Neuronal stem cell (in vitro differentiated cells): ENCODE measurements at places on chromosomes 1 and 21.

DNA sequence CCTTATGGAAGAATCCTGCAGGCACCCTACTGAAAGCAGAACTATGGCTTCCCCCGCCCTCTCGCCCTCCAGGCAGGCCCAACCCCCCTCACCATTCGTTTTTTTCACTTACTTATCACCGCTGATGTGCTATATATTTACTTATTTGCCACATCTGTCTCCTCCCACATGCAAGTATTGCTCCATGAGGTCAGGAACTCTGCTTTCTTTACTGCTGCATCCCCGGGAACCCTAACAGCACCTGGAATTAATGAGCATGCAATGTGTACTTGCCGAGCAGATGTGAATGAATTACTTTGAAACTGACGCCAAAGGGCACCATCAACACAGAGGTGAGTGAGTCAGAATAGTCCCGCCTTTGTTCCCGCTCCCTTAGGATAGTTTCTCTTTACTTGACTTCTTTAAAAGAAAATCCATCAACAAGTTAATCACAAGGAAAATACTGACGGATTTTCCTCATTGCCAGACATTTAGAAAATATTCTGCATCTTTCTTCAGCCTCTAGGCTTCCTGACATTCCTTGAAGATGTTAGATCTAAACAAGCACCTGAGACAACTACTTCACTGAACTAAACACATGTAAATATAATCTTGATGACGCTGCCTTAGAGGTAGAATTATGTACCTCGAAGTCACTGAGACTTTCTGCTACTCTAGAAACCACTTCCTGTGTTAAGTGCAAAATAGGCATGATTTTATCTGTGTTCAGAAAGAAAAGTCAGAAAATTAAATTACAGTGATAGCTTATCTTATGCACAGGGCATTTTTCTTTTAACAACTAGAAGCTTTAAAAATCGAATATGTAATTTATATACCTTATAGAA is 17.5 kb upstream of the RAB4A start:
- DNase-seq: no peak
- no peak overlapping the region for H3K4me3 ChIP-seq
- H3K27me3 ChIP-seq: no peaks in the 10 kb centered on the region
- H3K36me3 ChIP-seq: no peaks in the 10 kb centered on the region

GRCh38 chr1:198933515-198934222 is 294.8 kb downstream of the PTPRC start:
- DNase-seq: no peak
- peaks cover 8% of the 10 kb centered on the region for H3K4me1 ChIP-seq
- H3K27me3 ChIP-seq: no peaks in the 10 kb centered on the region
- H3K36me3 ChIP-seq: no peaks in the 10 kb centered on the region
- no peak overlapping the region for H3K27ac ChIP-seq
- H3K4me3 ChIP-seq: peak overlapping the region; percentile 53

- no peak overlapping the region for H3K27ac ChIP-seq
- peaks cover 26% of the 10 kb centered on the region for H3K27me3 ChIP-seq
- no peak for DNase-seq
- H3K36me3 ChIP-seq: no peaks in the 10 kb centered on the region
- no peak overlapping the region for H3K4me3 ChIP-seq
These were observed 3.2 kb upstream of the ZBTB21 start for GRCh38 chr21:42013376-42013775.

DNA sequence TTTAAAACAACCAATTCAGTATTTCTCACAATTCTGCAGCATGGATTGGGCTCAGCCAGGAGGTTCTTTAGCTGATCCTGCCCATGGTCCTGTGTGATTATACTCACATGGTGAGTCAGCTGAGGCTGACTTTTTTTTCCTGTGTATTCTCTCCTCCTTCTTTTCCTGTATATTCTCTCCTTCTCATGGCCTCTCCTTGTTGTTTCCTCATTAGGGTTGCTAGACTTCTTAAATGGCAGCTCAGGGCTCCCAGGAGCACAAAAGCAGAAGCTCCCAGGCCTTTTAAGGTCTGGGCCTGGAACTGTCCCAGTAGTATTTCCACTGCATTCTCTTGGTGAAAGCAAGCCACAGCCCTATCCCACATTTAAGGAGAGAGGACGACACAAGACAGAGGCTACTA is 26.8 kb downstream of the VANGL1 start:
- H3K4me3 ChIP-seq: no peak overlapping the region
- DNase-seq: no peak
- H3K36me3 ChIP-seq: peaks cover 9% of the 10 kb centered on the region
- H3K4me1 ChIP-seq: peaks cover 2% of the 10 kb centered on the region
- H3K27ac ChIP-seq: no peak overlapping the region

DNA sequence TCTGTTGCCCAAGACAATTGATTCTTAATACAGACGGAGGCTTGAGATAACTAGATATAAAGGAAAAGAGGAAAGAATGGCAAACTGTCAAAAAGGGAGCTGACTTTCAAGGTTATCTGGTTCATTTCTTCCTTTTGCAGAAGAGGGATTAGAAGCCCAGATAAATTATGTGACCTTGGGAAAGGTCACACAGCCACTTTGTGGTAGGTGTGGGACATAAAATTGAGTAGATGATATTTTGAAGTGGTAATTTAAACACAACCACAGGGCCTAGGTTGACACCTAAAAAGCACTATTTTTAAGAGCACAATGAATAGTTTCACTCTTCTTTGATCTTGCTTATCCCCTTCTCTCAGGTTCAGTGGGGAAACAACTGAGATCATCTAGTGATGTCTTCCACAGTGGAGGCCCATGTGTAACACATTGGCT is 16.9 kb upstream of the KIAA0040 start:
- no peaks in the 10 kb centered on the region for H3K27me3 ChIP-seq

DNA sequence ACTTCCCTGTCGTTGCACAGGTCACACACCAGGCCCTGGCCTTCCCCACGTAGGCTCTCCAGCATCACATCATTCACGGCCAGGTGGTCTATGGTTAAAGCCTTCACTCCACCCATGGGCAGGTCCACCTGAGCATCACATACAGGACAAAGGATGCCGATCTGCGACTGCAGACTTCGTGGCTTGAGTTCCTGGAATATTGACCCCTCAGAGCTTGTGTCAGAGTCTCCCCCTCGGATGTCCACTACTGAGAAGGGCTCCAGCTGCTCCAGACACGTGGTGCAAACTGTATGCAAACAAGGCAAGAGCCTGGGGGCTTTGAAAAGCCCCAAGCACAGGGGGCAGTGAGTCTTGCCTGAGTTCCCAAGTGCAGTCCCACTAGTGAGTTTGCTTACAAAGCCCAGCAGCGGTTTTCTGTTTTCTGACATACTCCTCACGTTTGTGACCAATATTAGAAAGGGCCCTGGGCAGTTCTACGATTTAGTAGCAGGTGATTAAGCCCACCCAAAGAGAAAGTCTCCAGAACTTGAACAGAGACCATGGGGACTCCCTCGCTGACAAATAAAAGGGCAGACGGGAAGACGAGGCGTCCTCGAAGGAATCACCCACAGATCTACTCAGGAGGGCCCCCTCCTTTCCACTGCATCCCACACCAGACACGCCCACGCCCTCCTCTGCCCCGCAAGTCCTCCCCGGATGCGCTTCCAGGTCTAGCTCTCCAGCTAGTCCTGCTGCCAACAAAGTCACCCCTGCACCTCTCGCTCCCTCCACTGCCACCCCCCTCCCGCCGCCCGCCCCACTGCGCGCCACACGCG is 568 bp downstream of the TRIM45 start:
- peak overlapping the region; percentile 97 for H3K27ac ChIP-seq
- no peak for DNase-seq
- H3K4me1 ChIP-seq: peaks cover 11% of the 10 kb centered on the region
- H3K4me3 ChIP-seq: peak overlapping the region; percentile 92

GRCh38 chr1:160101717-160102522 is 3.5 kb upstream of the IGSF8 start:
- H3K27ac ChIP-seq: no peak overlapping the region
- H3K27me3 ChIP-seq: no peaks in the 10 kb centered on the region
- no peak overlapping the region for H3K4me3 ChIP-seq
- no peaks in the 10 kb centered on the region for H3K36me3 ChIP-seq
- no peak for DNase-seq

GRCh38 chr21:32333953-32334673 is 35.5 kb downstream of the MRAP start:
- peaks cover 21% of the 10 kb centered on the region for H3K4me1 ChIP-seq
- no peak for DNase-seq
- no peak overlapping the region for H3K4me3 ChIP-seq
- H3K27me3 ChIP-seq: no peaks in the 10 kb centered on the region

DNA sequence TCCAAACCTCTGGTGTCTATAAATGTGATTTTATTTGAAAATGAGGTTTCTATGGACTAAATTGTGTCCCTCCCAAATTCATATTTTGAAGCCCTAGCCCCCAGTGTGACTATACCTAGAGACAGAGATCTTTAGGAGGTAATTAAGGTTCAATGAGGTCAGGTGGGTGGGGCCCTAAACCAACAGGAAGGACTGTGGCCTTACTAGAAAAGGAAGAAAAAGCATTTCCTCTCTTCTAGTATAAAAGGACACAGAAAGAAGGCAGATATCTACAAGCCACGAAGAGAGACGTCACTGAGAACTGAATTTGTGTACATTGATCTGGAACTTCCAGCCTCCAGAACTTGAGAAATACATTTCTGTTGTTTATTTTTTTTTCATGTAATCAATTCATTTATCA is 123.1 kb upstream of the RUNX1 start:
- no peaks in the 10 kb centered on the region for H3K36me3 ChIP-seq
- H3K27ac ChIP-seq: no peak overlapping the region
- no peaks in the 10 kb centered on the region for H3K27me3 ChIP-seq
- no peak for DNase-seq
- no peak overlapping the region for H3K4me3 ChIP-seq

- no peak overlapping the region for H3K4me3 ChIP-seq
- no peaks in the 10 kb centered on the region for H3K27me3 ChIP-seq
- DNase-seq: no peak
- no peak overlapping the region for H3K27ac ChIP-seq
- H3K4me1 ChIP-seq: no peaks in the 10 kb centered on the region
These were observed 44.4 kb upstream of the PCBP3 start for GRCh38 chr21:45599146-45599581.

DNA sequence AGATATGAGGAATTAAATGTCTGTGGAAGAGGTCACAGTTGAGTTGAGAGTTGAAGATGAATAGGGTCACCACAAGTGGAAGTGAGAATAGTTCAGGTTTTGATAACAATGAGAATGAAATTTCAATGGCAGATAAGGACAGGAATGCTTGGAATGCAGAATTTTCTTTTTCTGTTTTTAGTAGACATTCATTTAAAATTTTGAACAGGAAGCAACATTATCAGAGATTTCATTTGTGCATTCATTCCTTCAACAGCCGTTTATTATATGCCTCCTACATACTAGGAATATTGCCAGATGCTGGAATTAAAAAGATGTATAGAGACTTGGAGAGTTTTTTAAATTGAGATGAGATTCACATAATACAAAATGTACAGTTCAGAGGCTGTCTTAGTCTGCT is 126.8 kb downstream of the ITSN1 start:
- H3K4me1 ChIP-seq: no peaks in the 10 kb centered on the region
- no peaks in the 10 kb centered on the region for H3K27me3 ChIP-seq
- no peak overlapping the region for H3K27ac ChIP-seq
- no peak for DNase-seq
- no peak overlapping the region for H3K4me3 ChIP-seq

DNA sequence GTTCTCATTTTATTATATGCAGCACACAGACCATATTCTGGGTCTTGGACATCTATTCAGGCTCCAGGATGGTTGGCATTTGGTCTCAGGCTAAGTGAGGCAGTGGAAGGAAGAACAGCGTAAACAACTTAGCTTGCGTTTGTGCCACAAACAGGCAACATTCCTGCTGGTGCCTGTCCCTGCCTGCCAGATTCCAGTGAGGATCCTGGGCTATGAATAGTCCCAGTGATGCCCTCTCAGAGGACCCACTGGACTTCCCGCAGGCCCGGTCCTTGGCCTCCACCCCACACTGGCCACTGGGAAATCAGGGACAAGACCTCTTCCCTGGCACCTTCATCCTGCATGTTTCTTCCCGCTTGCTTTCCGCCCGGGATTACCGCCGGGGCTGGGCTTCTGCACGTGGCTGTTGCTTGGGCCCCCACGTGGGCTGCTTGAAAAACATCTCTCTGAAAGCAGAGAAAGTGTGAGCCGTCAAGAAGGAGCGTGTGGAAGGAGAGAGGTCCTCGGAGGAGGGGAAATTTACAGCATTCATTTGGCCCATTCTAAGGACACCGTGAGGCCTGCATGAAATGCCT is 145.1 kb upstream of the WNT4 start:
- H3K4me3 ChIP-seq: no peak overlapping the region
- no peaks in the 10 kb centered on the region for H3K27me3 ChIP-seq
- H3K4me1 ChIP-seq: no peaks in the 10 kb centered on the region
- no peak overlapping the region for H3K27ac ChIP-seq
- no peaks in the 10 kb centered on the region for H3K36me3 ChIP-seq

DNA sequence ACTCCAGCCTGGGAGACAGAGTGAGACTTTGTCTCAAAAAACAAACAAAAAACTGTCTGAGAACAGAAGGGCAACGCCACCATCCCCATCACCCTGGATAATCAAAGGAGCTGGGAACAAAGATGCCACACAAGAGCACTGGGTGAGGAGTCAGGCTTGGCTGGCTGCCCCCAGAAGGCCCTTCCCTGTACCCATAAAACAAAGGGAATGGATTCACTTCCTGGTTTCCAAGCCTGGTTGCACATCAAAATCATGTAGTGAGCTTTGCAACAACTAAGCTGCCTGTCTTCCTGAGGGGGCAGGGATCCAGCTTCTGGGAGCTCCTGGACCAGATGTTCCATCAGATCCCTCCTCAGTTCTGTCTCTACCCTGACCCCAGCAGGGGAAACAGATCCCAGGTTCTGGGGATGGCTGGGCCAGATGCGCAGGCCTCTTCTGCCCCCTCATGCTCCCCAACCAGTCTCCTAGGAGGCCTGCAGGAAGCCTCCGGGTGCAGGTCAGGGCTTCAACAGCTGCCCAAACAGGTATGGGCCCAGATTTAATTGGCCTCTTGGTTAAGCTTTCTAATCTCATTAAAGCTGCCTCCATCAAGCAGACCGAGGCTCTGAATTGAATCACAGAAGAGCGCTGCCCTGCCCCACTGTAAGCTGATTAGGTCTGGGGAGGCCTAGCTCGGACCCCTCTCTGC is 97.8 kb downstream of the MRPL37 start:
- no peaks in the 10 kb centered on the region for H3K36me3 ChIP-seq
- no peak overlapping the region for H3K27ac ChIP-seq
- peaks cover 41% of the 10 kb centered on the region for H3K4me1 ChIP-seq
- peaks cover 12% of the 10 kb centered on the region for H3K27me3 ChIP-seq

DNA sequence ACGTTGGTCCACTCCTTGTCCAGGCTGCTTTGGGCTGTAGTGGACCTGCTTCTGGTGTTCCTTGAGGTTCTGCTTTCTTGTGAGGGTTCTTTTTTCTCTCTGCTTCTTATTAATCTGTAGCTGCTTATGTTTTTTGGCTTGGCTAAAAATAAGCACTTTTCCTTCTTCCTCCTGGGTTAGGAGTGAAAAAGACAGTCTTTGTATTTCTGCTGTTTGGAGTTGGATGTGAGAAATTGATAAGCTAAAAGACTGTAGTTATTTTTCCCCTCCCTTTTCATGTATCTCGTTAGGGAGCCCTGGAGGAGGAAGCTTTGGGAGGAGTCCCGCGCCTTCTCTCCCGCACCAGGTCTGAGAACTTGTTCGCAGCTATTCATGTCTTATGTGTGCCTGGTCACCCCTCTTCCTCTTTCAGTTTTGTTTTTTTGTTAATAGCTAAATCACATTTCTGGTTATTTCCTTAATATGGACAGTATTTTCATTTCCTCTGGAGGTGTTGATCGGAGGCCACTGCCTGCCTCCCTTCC is 79.0 kb downstream of the GALNT2 start:
- no peaks in the 10 kb centered on the region for H3K36me3 ChIP-seq
- no peaks in the 10 kb centered on the region for H3K27me3 ChIP-seq
- H3K27ac ChIP-seq: no peak overlapping the region

GRCh38 chr1:228964178-228965089 is 229.2 kb downstream of the RHOU start:
- no peaks in the 10 kb centered on the region for H3K36me3 ChIP-seq
- H3K27me3 ChIP-seq: no peaks in the 10 kb centered on the region
- no peak overlapping the region for H3K4me3 ChIP-seq
- no peak for DNase-seq
- peaks cover 7% of the 10 kb centered on the region for H3K4me1 ChIP-seq
